ENCODE measurements at places on chromosomes 4 and X.

DNA sequence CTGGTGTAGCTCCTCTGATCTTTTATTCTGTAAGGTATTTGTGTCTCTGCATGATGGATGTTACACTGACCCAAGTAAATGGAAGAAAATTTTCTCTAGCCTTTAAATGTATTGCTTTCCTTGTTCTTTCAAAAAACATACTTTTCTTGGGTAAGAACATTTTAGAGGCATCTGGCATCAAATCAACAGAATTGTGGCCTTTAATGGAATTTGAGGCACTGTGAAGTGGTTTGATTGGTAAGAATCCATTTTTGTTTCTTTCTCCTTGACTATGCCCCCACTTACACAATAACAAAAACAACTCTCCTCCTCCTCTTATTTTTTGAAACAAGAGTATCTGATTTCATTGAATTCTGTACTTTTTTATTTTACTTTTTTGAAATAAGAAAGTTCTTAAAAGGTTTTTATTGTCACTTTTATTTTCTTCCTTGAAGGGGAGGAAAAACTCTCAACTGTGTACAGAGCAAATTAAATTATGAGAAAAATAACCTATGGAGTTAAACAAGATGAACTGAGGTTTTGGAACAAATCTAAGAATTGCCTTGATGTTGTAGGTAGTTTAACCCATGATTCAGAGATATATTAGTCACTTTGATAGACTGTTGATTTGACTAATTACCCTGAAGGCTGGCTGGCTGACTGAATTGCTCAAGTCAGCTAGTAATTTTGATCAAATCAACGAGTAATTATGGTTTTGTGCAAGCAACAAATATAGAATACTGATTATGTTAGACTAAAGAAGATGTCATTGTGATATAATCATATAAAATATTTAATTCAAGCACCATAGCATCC lies 146.4 kb downstream of the FHIP1A start:
- DNase-seq = no peak

GRCh38 chr4:173821036-173821435 lies 291.0 kb upstream of the HAND2 start:
- no peak for DNase-seq

GRCh38 chr4:41069257-41069656 lies 145.1 kb downstream of the APBB2 start:
- no peak for DNase-seq

DNA sequence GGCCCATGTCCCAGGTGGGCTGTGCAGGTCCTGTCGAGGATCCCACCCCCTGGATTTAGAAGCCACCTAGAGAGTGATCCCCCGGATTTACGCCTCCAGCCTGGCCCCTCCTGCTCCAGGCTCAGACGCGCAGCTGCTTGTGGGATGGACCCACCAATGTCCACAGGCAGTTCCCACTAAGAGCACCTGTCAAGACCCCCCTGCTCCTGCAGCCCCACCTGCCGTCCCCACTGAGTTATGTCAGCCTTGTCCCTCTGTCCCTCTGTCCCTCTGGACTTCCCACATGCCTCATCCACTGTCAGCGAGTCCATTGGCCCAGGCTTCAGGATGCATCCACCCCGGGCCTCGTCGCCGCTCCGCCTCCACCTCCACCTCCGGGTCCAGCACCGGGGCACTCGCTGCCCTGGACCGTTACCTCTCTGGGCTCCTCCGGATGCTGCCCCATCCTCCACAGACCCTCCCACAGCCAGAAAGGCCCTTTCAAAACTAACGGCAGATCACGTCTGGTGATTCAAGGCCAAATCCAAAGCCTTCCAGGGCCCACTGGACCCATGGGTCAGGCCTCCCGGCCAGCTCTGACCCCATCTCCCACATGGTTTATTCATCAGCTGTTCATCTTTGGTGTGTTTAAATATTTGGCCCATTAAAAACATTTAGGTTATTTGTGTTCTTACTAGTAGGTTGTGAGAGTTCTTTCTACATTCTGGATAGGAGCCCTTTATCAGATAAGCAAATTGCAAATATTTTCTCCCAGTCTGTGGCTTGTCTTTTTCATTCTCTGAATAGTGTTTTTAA lies 28.3 kb downstream of the HTRA3 start:
- no peak for DNase-seq

DNA sequence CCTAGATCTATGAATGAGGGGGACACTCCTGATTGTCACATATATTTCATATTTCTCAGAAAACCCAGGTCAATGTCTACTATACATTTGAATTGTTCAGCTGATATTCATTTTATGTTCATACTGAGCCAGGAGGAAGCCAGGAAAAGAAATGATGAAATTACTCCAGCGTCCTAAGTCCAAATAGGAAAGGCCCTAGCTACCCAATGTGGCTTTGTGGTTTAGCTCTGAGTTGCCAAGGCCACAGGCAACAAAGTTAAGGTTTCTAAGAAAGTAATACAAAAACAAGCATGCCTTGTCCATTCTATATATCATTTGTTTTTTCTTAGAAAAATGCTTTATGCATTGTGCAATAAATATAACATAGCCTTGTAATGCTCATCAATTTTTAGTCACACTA lies 4.5 kb upstream of the CSN2 start:
- no peak for DNase-seq

- DNase-seq = no peak
These were observed 43.6 kb upstream of the UPRT start for GRCh38 chrX:75230296-75230695.

All from stimulated activated CD8-positive, alpha-beta memory T cell treated with anti-CD3 and anti-CD28 coated beads, Interleukin-2, amount 100 ng/mL, for 1 hour (primary cell).